Right cardiac atrium (tissue), 5 donors: ENCODE measurements at places on chromosomes 11 and 22. TPM values are rescaled to one million over a fixed set of nuclear protein-coding genes. Genes with fewer than 3 reads are reported as not detected.

The DLG2 gene
- 9.4 TPM for total RNA-seq

The OR6A2 gene
- not detected for total RNA-seq

The CASP1 gene
- 16.0 TPM for total RNA-seq

The C1QTNF5 gene
- 23.9 TPM for total RNA-seq

The OR52N4 gene
- total RNA-seq = not detected

GRCh38 chr11:62911137-62912130 is 9.7 kb downstream of the CHRM1 start:
- DNase-seq = no peak

DNA sequence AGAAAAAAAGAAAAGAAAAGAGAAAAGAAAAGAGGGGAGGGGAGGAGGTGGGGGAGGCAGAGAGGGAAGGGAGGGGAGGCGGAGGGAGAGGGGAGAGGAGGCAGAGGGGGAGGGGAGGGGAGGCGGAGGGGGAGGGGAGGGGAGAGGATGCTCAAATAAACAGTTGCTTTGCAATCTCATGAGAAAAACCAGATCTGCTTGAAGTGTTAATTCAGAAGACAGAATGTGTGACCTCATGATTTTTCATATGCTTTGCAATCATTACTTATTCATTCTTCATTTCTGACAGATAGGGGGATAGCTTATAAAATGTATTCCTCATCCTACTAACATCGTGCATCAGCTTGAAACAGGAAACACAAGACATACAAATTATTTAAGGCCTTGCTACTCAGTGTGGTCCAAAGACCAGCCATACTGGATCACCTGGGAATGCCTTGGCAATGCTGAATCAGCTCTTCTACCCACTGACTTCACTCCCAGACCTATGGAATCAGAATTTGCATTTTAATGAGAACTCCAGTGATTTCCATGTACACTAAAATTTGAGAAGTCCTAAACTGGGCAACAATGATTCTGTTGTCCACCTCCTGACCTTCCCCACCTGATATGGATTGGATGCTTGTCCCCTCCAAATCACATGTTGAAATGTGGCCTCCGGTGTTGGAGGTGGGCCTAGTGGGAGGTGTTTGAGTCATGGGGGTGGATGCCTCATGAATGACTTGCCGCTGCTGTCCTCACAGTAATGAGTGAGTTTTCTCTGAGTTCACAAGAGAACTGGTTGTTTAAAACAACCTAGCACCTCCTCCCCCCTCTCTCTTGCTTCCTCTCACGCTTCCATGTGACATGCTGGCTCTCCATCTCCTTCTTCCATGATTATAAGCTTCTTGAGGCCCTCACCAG is 69.2 kb downstream of the CCDC34 start:
- no peak for DNase-seq

DNA sequence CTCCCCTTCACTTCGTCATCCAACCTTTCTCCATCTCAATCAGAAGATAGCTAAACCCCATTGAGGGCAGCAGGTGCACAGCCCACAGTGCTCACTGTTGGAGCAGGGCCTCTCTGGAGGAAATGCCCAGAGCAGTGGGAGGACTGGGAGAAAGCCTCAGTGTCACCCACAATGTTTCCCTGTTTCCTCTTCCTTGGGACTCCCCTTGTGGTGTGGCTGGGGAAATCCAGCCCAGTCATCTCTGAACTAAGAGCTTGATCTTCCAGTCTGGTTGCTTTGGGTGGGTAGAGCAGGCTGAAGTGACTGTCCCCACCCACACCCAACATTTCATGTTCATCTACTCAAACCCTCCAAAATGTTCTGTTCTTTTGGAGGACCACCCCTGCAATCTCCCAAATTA is 29.8 kb upstream of the EED start:
- DNase-seq = no peak

DNA sequence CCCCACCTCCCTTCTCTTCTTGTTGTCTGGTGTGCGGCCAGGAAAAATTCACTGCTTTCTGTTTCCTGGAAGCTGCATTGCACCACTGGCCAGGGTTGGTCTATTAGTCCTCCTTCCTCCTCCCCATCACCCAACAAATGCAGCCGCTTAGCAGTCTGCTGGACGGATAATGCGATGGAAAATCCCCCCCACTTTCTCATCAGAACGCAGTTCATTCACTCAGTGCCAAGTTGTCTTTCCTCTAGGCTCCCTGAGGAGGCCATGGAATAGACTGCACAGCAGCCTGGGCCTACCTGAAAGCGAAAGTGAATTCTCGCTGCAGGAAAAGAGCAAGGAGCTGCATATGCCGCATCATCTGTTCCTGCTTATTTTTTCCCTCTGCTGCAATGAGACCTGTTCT is 513.6 kb downstream of the METTL15 start:
- DNase-seq = no peak

GRCh38 chr11:34790620-34791019 is 125.6 kb downstream of the APIP start:
- DNase-seq = no peak

GRCh38 chr11:122141725-122142124 is 25.7 kb upstream of the BLID start:
- DNase-seq = no peak

DNA sequence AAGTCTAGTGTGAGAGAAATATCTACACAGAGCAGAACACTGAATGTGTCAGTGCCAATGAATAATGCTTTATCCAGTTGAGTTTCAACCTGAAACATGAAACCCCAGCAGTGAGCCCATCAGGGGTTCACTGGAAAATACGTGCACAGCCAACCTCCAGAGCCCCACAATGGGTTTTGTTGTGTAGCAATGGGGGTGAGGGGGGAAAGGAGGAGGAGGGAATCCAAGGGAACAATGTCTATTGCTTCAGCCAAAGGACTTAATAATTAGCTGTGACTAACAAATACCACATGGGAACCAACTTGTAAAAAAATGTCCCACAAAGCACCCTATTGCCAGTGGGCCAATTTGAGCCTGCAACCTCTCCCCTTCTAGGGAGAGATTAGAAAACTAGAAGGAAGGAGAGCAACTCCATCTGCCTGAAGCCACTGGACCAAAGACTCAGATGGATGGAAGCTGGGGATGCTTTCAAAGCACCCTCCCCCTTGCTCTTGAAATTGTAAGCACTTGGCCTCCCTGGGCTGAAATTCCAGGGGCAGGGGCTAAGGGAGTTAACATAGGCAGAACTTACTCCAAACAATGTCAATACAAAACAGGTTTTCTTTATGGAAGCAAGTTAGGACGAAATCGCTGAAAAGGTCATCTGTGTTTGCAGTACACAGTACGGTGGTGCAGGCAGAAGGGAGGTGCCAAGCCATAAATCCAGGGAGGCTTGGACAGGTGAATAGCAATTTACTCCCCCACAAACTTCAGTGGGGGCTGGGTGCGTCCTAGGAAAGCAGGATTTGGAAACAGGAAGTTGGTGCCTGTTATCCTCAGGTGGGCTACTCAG is 99.8 kb downstream of the ARL14EP start:
- peak; percentile 17 for DNase-seq

- DNase-seq = no peak
These were observed 2.9 kb upstream of the NNMT start for GRCh38 chr11:114293201-114293711.

DNA sequence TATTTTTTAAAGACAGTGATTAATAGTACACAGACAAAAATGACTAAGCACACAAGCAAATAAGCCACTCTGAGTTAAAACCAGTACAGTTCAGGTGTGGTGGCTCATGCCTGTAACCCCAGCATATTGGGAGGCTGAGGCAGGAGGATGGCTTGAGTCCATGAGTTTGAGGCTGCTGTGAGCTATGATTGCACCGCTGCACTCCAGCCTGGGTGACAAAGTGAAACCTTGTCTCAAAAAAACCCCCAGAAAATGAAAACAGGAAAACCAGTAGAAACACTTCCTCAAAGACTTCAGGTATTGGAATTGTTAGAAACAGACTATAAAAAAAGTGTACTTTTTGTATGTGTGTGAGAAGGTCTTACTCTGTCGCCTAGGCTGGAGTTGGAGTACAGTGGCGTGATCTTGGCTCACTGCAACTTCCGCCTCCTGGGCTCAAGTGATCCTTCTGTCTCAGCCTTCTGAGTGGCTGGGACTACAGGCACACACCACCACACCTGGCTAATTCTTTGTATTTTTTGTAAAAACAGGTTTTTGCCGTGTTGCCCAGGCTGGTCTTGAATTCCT is 33.0 kb downstream of the PPP6R2 start:
- no peak for DNase-seq

DNA sequence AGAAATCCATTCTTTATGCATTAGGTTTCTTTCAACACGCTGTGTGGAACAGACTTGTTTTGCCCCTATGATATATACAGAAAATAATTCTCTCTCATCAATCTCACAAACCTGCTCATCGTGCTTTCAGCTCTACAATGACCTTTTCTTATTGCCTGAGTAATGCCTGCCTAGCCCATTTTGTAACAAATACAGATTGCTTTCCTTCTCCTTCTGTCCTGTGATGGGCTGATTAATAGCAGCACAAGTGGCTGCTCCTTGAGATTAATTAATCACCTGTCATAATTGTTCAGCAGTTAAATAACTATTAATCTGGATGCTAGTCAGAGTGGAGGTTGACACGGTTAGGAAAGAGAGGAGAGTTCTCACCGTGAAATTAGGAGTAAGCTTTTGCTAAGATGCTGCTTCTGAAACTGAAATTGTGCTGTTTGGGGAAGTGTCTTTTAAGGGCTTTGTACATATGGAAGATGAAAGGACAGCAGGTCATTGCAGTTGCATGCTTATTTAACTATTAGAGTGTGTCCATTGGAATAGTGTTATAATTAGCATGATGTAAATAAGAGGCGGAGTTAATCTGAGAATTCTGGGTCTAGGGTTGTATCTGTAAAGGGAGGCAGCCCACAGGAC is 1430.5 kb downstream of the FAM181B start:
- no peak for DNase-seq
